ENCODE measurements at places on chromosomes 7 and 10.
A peak's percentile ranks its signal among the peaks of the same experiment; 100 is the strongest.

DNA sequence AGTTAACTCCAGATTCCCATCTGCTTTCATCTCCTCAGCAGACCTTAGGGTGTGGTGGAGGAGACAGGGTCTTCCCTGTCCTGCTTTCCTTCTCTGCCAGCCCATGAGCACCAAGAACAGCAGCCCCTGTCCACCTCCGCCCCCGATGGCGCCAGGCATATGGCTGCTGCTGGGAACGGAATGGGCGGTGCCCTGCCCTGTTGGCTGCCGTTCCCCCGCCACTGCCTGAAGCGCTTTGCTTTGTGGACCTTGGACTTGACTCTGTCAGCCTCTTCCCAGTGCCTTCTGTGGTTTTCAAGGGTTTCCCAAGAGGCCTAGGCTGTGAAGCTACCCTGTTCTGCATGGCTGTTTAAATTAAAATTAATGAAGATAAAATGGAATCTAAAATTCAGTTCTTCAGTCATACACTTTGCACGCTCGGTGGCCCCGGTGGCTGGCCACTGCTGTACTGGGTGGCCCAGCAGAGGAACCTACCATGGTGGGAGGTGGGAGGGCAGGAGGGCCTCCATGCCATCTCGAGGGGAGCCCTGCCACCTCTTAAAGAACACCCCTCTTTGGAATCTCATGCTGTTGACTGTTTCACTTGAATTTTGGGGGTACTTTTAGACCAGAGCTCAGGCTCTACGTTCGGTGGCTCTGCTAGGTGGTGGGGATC lies 78.7 kb downstream of the NKX6-2 start:
- DNase-seq, result no peak

DNA sequence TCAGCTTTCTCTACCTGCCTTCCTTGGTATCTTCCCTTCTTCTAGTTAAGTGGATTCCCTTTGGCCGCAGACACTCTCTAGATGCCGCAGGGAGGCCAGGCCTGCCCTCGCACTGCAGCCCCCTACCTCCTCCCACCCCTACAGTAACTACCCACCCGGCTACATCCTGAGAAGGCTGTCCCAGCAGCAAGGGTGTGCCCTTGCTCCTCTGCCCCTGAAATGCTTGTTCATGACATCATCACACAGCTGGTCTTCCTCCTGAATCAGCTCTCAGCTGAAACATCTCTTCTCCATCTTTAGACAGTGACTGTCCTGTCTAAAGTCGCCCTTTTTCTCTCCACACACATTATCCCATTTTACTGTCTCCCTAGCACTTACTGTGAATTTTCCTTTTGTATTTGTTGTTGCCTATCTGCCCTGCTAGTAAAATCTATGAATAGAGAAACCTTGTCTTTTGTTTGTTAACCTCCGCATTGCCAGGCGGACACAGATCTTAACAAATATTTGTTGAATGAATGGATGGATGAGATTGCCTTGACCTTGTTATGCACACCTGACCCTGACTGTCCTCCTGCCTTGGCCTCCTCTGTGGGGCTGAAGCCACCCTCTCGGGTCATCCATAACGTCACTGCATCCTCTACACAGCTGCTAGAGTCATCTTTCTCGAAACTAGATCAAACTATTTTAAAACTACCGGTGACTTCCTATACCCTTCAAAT lies 108.9 kb upstream of the GATA3 start:
- DNase-seq, result no peak

- DNase-seq, result no peak
These were observed 59.4 kb downstream of the SHH start for GRCh38 chr7:155752756-155753445.

DNA sequence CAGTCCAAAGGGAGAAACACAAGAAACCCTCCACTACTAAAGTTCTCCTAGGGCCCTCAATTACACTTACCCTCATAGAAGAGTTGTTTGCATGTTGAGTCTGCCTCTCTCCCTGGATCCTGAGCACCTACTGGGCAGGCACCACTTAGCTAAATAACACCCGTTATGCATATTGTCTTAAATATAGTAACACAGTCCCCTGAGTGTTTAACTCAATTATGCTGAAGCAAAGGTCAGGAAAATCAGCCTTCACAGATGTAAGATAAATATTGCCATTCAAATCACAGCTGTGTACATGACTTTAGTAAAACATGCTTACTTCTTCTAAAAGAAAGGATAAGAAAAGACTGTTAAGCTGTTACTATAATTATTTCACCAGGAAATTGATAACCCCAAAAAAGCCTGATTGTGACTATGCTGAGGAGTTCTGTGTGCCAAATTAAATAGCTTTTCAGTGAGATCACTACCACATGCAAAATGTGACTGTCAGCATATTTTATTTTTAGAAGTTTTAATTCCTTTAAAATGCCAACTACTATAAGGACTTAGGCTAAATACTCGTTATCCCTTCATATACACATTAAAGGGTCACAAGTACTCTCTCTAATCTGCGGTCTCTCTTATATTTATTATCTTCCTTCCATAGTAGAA lies 733.9 kb upstream of the PHF14 start:
- no peak for DNase-seq

DNA sequence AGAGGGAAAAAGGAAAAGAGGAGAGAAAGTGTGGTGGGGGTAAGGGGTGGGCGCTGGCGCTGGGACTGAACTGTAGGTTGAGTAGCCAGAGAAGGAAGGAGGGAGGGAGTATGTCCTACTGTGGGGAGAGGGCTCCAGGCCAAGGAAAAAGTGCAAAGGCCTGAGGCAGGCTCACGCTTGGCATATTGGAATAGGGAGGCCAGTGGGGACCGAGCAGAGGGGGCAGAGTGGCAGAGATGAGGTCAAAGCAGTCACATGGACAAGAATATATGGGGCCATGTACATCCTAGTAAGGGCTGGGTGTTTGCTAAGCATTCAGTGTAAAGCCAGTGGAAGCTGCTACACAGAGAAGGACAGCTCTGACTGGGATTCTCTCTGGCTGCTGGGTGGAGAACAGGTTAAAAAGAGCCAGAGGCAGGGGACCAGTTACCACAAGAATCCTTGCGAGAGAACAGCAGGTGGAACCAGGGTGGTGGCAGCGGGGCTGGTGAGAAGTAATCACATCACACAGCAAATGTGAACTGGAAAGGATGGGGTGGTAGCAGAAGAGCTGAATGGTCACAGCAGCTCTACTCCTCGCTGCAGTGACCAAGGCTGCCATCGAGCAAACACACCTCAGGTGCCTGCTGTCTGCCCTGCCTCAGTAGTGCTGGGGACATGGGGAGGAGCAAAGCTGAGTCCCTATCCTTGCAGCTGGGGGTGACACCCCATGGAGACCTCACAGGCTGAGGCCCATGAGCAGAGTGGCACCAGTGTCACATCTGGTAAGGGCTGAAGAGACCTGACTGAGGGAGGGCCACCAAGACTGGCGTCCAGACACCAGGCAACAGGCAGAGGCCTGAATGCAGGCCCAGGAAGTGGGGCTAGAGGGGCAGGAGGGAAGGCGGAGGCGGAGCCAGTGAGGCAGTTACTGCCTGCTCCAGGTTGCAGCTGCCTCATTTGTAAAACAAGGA lies 39.5 kb downstream of the FAM53B start:
- no peak for DNase-seq

GRCh38 chr7:115004121-115004520 lies 82.2 kb downstream of the MDFIC start:
- no peak for DNase-seq

DNA sequence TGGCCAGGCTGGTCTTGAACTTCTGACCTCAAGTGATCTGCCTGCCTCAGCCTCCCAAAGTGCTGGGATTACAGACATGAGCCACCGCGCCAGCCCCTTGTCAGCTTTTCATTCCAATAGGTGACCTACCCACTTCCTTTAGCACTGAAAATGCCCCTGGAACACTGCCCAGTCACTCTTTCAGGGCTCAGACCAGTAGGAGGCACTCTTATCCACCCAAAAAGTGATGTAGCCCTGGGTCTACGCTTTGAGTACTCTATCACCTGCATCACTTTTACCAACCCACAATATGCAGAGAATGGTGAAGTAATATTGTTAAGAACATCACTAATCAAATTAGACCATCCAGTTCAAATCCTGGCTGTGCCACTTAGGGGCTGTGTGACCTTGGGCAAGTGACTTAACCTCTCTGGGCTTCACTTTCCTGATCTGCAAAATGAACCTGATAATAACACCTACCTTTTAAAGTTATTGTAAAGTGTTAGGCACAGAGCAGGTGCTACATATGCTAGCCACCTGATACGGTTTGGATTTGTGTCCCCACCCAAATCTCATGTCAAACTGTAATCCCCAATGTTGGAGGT lies 5.2 kb downstream of the CALN1 start:
- no peak for DNase-seq

DNA sequence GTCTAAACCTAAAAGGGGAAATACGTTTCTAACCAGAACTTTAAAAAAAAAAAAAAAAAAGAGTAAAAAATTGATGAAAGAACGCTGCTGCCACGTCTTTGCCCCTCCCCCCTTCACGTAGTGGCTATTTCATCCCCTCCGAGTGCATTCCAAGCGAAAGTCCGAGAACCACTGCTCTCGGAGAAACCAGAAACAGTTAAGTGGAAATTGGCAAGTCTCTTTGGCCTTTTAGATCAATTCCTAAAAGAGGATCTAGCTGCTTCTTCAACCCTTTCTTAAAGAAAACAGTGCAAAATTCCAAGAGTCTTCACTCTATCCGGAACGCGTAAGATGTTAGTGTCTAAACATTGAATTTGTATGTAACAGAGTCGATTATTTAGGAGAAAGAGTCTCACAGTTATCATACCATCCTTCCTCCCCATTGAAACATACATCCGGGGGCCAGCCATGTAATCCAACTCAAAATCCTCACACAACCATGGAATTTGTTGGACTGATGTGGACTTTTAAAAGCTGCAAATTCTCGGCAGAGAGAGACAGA lies 1.1 kb downstream of the P4HA1 start:
- DNase-seq, result peak; percentile 66

DNA sequence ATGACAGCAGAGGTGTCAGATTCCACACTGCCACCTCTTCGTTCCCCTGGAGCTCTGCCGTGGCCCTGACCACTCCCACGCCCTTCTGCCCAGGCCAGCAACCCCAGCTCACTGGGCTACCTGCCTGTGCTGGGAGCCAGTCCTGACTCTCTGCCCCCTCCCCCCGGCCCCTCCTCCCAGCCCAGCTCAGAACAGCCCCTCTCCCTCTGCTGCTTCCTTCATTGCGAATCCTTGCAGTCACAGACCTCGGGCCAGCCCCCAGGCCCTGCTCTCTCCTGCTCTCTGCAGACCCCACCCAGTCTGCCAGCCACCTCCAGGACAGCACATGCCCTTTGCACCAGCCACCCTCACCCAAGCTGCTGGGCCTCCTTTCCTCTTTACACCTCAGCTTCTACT lies 60.4 kb downstream of the TCERG1L start:
- DNase-seq, result no peak

DNA sequence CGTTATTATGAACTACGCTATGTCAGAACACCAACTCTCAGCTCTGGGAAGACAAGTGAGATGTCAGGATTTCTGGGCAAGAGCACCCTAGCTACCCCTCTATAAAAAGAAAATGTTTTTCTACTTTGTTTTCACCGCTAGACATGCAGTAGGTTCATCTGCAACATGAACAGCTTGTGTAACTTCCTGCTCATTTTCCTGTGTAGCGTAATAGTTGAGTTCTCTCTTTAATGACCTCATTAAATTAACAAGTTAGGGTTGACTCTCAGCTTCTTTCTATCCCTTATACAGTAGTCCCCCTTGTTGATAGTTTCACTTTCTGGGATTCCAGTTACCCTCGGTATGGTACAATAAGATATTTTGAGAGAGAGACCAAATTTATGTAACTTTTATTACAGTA lies 329.4 kb upstream of the ZNF32 start:
- DNase-seq, result no peak

DNA sequence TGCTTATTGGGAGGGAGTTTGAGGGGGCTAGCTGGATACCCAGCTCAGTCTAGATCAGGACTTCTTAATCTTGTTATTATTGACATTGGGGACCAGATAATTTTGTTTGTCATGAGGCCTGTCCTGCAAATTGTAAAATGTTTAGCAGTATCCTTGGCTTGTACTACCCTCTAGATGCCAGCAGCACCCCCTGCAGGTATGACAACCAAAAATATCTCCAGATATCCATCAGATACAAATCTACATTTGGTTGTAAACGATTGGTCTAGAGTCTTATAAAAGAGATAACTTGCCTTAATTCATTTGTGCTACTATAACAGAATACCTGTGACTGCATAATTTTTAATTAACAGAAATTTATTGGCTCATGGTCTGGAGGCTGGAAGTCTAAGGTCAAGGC lies 1232.2 kb downstream of the XPNPEP1 start:
- DNase-seq, result no peak

- no peak for DNase-seq
These were observed 1.5 kb downstream of the UNC5B start for GRCh38 chr10:71213761-71214440.

- no peak for DNase-seq
These were observed 4.5 kb upstream of the CAMK2B start for GRCh38 chr7:44329888-44330287.

DNA sequence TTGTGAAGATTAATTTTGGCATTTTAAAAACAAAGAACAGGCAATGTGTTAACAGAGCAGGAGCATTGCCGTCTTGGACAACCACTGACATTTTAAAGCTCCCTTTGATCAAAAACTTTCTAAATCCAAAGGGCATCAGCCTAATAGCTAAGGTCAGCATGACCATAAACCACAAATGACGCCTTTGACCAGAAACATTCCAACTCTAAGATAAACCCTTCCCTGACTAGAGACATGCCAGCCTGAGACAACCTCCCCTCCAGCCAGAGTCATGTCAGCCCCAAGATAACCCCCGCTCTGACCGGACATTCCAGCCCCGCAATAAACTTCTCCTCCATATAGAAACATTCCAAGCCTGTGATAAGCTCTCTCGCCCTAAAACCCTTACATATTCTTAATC lies 949.4 kb upstream of the POT1 start:
- DNase-seq, result no peak

DNA sequence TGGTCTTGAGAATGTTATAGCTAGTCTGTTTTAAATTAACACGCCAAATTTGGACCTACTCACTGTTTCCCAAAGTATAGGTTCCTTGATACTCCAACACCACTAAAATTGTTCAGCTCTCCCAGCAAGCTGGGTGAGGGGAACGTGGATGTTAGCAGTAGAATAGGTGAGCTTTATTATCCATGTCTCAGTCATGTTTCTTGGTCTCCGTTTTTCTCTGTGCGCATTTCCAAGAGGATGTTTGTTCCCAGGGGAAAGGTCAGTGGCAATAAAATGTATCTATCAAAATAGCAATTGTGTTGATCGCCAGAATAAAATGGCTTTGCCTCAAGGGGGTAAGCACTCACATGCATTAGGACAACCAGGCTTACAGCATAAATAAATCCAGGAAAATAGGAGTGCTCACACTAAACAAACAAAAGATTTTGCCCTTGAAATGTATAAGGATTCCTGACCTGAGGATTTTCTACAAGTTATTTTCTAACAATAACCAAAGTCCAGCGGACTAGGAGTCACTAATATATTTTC lies 187.0 kb upstream of the C7orf33 start:
- DNase-seq, result no peak

GRCh38 chr7:151735186-151735850 lies 141.6 kb downstream of the PRKAG2 start:
- no peak for DNase-seq

DNA sequence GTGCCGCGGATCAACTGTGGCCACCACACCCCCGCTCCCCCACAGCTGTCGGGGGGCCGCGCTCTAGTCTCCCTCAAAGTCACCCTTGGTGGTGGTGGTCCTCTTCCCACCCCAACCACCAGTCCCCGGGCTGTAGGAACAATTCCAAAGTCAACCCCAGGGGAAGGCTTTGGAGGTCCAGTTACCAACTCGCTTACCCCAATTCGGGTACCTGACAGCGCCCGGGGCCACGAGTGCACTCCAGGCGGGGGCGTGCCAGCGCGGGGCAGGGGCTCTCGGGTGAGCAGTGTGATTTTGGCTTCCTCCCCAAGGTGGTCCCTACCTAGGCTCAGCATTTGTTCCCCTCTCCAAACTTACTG lies 584 bp upstream of the ZMIZ1 start:
- DNase-seq, result no peak

Data from KBM-7 (cell line).